AG04449 (cell line): ENCODE measurements at places on chromosomes 6 and 20.
A peak's percentile ranks its signal among the peaks of the same experiment; 100 is the strongest.

- no peak for DNase-seq
Measured at GRCh38 chr6:127403636-127404035, 55.6 kb downstream of the KIAA0408 start.

DNA sequence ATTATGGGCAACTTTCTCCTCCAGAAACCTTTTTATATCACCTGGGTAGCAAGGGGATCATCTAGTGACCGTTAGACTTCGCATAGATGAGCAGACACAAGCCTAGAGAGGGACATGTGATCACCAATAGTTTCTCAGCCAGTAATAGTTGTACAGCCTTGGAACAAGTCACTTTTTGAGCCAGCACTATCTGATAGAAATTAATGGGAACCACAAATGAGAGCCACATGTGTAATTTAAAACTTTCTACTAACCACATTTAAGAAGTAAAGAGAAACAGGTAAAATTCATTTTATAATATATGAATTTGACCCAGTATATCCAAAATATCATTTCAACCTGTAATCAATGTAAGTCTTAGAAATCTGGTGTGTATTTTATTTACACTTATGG lies 592 bp upstream of the CTNNBL1 start:
- DNase-seq, result no peak

DNA sequence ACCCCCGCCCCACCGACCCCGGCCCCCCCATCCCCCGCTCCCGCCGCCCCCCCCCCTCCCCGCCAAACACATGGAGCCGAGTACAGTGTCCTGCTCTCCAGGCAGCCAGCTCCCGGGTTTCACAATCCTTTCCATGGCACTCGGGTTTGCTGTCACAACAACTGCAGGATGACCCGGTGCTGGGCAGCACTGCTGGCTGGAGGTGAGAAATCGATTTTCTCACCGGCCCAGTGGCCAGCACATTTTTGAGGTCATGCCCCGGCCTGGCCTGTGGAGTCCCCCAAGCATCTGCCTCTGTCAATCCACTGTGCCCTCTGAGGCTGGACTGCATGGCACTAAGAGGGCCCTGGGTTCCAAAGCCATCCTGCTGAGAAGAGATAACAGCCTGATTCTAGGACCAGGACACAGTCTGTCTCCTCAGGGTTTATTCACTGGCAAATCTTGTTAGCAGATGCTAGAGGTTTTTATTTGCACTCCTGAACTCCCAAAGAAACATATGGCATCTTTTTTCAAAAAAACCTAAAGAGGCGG lies 129.5 kb downstream of the NFATC2 start:
- DNase-seq, result no peak

DNA sequence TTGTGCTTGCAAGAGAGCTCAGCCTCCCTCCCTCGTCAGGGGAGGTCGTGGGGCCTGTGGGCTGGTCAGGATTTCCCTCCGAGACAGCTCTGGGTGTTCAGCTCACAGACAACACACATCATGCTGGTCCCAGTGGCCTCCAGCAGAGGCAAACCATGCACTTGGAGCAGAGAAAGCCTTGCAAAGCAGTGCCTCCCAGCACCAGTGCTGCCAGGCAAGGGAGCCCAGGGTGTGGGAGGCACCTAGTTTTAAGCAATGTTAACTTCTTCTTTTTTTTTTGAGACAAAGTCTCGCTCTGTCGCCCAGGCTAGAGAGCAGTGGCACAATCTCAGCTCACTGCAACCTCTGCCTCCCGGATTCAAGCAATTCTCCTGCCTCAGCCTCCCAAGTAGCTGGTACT lies 34.0 kb upstream of the INSM1 start:
- no peak for DNase-seq

- no peak for DNase-seq
Measured at GRCh38 chr20:48359692-48360341, 468.0 kb downstream of the PREX1 start.

DNA sequence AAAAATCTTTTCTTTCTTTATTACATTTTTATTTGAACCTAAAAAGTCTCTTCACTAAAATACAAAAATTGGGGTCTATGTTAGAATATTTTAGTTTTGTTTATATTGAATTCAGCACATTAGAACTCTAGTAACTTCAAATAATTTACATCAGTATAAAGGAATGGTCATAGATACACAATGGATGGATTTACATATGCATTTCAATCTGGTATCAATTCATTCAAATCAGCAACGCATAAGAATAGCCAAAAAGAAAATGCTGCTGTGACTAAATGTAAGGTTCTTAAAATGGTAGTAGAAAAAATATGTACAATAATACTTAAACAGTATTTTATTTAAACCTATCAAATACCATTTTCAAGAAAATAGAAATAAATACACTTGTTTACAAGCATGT lies 47.6 kb upstream of the MANEA start:
- DNase-seq, result no peak

- DNase-seq, result no peak
Measured at GRCh38 chr20:25637247-25637646, 13.4 kb upstream of the NANP start.

GRCh38 chr20:63216849-63217471 lies 1.0 kb upstream of the YTHDF1 start:
- no peak for DNase-seq

- peak; percentile 97 for DNase-seq
Measured at GRCh38 chr6:146913842-146914488, 290.3 kb upstream of the STXBP5 start.

GRCh38 chr6:104908888-104909525 lies 47.9 kb upstream of the LIN28B start:
- DNase-seq, result no peak

GRCh38 chr6:136669299-136669699 lies 119.1 kb upstream of the MAP7 start:
- DNase-seq, result peak; percentile 80

DNA sequence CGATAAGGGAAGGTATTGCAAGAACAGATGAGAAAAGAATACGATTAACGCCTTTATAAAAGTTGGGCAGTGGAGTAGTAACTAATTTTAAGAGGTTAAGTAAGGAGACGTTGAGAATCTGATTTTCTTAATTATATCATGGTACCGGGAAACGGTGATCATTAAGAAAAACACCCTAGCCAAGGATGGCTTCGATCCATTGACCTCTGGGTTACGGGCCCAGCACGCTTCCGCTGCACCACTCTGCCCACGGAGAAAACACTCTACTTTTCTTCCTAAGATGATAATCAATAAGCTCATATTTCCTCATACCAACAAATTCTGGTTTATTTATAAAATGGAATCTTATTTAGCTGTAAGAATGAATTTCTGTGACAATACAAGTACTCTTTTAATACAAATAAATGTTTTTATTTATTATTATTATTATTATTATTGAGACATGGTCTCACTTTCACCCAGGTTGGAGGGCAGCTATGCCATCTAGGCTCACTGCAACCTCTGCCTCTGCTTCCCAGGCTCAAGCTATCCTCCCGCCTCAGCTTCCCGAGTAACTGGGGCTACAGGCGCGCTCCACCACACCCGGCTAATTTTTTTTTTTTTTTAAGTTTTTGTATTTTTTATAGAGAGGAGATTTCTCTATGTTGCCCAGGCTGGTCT lies 8.3 kb downstream of the POM121L2 start:
- DNase-seq, result no peak

- no peak for DNase-seq
Measured at GRCh38 chr6:44415873-44416502, 28.5 kb downstream of the CDC5L start.

- no peak for DNase-seq
Measured at GRCh38 chr6:2958776-2959175, 12.6 kb downstream of the SERPINB6 start.

GRCh38 chr6:6414931-6415330 lies 94.5 kb upstream of the F13A1 start:
- no peak for DNase-seq

DNA sequence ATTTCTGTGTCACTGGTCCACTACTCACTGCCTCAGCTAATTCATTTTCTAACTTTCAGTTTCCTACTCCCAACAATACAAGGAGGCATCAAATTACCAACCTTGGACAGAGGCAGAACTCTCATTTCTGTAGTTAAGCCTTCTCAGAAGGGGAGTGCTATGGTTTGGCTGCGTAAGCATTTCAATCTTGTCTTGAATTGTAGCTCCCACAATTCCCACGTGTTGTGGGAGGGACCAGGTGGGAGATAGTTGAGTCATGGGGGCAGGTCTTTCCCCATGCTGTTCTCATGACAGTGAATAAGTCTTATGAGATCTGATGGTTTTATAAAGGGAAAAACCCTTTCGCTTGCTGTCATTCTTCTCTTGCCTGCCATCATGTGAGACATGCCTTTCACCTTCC lies 22.9 kb downstream of the HLA-DRA start:
- DNase-seq, result no peak

DNA sequence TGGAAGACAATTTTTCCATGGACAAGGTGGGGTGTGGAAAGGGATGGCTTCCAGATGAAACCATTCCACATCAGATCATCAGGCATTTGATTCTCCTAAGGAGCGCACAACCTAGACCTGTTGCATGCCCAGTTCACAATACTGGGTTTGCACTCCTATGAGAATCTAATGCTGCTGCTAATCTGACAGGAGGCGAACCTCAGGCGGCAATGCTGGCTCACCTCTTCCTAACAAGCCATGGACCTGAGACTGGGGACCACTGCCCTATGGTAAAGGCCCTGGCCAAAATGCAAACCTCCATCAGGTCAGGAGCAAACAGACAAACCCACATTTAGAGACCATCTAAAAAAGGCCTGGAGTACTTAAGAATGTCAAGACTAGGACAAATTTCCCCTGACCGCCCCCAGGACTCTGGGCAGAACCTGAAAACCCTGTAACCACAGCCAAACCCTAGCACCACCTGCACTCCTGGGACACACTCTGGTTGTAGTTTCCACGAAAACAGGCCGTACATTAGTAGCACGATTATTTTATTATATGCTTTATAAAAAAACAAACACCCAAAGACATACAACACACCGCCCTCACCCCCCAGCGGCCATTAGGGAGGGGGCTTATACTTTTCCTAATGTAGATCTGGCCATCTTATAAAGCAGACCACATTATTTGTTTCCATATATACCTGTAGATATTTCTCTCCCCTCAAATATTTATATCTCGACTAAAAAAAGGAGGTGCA lies 27.3 kb downstream of the SNX5 start:
- DNase-seq, result no peak

DNA sequence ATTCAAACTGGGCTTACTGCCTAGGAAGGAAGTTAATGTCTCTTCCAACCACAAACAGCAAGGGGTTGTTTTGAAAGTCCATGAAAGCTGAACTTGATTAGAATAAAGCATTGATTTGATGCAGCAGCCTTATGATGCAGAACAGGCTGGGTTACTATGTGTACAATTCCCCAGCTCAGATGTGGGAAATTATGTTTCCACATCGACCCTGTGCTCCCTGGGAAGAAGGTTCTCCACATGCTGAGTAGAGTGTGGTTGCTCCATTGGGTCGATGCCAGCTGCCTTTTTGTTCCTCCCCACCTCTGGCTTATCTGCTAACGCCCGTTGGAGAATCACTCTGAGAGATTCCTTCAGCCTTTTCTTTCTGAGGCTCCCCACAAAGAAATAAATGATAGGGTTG lies 1.2 kb downstream of the MAS1L start:
- DNase-seq, result no peak

DNA sequence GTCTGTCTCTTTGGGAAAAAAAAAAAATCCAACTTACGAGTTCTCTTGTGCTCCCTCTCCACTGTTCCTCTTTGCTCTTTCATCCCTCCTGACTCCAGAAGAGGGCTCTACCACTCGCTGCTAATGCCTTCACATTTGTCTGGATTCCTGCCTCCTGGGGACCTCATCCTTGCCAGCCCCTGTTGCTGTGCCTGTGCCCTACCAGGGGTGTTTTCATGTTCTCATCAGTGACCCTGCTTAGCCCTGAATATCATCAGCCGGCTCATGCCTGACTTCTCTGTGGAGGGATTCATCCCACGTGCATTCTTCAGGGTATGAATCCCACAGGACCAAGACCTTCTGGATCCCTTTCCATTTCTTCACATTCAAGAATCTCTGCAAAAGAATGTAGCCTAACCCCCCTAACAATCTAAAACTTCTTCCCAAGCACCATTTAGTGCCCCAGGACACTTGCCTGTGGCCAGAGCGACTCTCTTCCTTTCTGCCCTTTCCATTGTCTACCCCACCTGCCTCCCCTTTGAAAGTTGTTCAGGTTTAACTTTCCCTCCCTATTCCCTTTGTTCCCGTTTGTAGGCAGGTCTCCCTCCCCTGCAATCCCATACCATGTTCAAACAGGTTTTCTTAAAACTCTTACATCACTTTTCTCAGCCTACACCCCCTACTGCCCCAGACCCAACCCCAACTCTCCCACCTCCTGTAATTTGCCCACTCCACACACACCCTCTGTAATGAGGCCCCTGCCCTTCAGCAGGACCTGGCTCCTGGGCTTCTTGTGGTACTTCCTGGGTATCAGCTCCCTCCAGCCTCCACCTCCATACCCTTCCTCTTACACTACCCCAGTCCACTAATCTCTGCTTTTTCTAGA lies 50.2 kb downstream of the RREB1 start:
- DNase-seq, result no peak

GRCh38 chr20:38671186-38671585 lies 53.1 kb upstream of the SLC32A1 start:
- DNase-seq, result no peak

- DNase-seq, result no peak
Measured at GRCh38 chr20:37640600-37641561, 52.9 kb upstream of the CTNNBL1 start.

GRCh38 chr20:20231528-20232298 lies 136.2 kb upstream of the INSM1 start:
- DNase-seq, result no peak

DNA sequence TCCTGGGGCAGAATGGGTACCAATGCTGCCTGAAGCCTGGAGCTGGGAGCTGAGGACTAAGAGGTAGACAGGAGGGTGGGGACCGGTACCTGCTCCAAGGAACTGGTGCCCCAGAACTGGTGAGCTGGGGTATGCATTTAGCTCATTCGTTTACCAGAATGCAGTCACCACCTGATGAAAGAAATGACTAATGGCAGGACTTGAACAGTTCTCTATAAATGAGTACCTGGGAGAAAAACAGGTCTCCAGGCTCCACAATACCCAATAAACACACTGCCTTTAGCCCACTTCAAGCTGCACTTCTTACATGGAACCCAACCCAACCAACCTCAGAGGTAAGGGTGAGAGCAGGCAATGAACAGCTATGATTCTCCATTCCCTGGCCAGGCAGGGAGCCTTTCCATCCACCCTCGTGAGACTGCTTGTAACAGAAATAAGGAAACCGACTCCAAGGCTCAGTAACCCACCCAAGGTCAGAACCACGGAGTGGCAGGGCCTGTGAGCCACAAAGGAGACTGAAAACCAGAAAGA lies 15.4 kb downstream of the FKBP1A start:
- DNase-seq, result no peak

GRCh38 chr6:82260997-82261732 lies 13.6 kb upstream of the IBTK start:
- DNase-seq, result no peak

DNA sequence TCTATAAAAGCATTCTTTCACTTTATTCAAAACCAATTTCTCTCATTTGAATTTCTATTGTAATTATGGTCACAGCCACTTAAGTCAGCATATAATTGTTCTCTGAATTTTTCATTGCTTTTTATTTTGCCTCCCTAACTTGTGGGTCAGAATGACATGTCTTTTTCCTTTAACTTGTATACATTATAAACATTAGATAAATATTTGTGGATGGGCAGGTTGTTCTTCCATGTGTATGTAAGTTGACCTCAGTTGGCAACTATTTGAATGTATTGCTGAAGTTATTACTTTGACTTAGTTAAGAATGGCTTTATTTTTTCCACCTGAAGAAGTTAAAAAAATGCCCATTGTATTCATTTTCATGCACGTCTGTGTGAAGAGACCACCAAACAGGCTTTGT lies 83.0 kb upstream of the MAP3K7 start:
- no peak for DNase-seq
